Stimulated activated CD4-positive, alpha-beta T cell treated with anti-CD3 and anti-CD28 coated beads, Interleukin-12 subunit alpha, Interleukin-12 subunit beta, amount 100 ng/mL, for 4 hours (primary cell): ENCODE measurements at places on chromosomes 3 and 15.

DNA sequence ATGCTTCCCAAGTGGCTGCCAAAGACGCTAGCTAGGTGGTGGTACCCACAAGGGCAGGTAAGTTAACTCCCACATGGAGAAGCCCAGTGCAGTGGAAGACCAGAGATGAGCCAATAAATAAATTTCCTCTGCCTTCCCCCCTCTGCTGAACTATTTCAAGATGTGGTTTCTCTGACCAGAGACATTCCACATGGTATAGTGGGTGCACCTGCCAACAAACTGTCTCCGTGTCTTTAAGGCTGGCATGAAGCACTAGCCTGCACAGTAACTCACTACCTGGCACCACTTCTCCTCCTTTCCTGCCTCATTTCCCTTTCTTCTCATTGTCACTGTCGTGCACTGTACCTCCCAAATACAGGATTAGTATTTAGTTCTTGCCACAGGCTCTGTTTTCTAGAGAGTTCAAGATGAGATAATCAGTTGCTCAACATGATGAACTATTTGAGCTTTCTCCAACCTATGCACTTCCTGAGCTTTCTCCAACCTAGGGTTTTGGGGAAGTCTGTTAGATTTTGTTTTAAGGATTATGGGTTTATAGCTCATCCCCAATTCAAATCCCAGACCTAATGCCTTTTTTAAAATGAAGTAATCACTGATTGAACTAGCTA is 8.4 kb upstream of the CRTAP start:
- no peak for DNase-seq

DNA sequence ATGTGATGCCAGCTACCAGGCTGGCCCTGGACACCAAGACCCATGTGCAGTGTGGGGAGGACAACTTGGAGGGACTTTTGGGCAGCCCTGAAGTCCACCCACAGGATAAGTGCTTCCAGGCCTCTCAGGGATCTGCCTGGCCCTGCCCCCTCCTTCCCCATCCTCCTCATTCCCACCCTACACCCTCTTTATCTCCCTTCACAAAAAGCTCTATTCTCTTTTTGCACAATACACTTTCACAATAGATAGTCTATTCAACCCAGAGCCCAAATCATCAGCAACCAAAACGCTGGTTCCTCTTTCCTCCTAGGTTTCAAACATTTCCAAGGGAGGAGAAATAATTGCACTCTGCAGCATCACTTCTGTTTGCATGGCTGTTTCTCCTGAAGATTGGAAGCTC is 7.8 kb upstream of the ZNF710 start:
- DNase-seq, result no peak

- DNase-seq, result no peak
Observed at GRCh38 chr15:81882504-81882903, 163.3 kb downstream of the MEX3B start.

- DNase-seq, result no peak
Observed at GRCh38 chr15:51368751-51369450, 27.4 kb downstream of the GLDN start.

DNA sequence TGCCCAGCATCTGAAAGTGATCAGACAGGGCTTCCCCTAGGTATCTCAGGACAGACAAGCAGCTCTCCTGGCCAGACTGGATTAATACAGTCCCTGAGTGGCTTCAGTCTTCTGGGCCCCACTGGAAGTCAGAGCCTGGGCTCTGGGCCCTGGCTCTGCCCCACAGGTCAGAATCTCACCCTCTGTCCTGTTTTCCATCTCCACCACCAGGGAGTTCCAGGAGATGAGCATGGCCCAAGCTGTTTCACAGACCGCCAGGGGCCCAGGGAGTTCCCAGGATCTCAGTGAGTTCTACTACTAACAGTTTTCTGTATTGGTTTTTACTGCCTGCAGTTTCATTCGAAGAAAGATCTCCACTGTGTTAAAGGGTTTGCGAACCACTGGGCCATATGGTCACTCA is 131.5 kb downstream of the MEX3B start:
- DNase-seq, result no peak

GRCh38 chr3:27504749-27505148 is 20.6 kb upstream of the SLC4A7 start:
- no peak for DNase-seq

- DNase-seq, result no peak
Observed at GRCh38 chr3:85726241-85726640, 767.5 kb downstream of the CADM2 start.

DNA sequence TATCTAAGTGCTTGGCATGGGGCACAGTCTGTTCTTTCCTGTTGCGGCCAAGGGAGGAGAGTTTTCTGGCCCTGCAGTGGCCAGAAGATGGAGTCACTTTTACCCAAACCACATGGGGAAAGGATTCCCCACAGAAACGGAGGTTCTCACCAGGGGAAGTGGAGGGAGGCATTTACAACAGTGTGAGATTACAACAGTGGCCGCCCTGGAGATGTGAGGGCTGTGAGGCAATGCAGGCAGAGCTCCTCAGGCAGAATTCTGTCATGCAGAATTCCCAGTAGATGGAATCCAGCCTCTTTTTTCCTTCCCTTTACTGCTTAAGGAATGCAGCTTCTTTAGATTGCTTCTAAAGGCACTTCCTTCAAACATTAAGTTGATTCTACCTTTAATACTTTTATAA is 83.1 kb downstream of the CACNA1D start:
- DNase-seq, result no peak

- DNase-seq, result no peak
Observed at GRCh38 chr3:188007897-188008296, 146.1 kb upstream of the LPP start.

DNA sequence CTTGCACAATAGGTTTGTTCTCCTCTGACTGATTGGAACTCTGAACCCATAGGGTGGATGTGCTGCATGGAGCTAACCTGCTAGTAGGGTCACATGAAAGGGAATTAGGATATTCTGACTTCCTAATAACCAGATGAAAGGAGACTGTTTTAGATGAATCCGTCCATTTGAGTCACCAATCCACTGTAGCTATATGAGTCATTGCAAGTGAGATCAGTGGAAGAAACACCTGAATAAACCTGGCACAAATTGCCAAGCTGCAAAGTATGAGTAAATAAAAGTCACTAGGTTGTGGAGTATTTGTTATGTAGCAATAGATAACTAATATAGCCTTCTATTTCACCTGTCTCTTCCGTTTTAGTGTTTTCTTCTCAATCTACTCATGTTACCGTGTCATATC is 584.4 kb downstream of the PDCD6IP start:
- DNase-seq, result no peak
